ENCODE measurements at places on chromosomes 16 and 17.

GRCh38 chr16:19003935-19004334 is 20.2 kb downstream of the TMC7 start:
- DNase-seq = no peak

DNA sequence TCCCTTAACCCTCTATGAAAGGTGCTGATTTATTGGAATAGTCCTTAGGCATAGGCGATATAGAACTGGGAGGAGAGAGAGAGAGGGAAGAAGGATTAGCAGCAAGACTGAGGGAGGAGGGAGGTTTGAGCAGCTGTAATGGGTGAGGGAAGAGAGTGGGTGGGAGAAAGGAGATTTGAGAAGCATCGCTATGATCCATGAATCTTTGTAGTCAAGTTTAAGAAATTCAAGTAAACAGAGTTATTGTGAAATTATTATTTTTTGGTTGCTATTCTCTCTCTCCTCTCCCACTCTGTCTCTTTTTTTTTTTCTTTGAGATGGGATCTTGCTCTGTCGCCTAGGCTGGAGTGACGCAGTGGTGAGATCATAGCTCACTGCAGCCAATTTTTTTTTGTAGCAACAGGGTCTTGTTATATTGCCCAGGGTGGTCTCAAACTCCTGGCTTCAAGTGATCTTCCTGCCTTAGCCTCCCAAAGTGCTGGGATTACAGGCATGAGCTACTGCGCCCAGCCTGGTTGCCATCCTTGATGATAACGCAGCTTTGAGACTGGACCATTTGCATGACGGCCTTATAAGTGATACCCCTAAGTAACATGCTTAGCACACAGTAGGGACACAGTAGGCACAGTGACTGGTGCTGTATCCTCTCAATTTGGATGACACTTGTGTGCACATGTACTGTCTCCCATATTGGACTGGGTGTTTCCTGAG is 21.0 kb upstream of the TNS4 start:
- no peak for DNase-seq

GRCh38 chr16:77496934-77497333 is 62.1 kb upstream of the ADAMTS18 start:
- DNase-seq = no peak

- DNase-seq = no peak
Measured at GRCh38 chr17:80361495-80362220, 53.3 kb upstream of the ENDOV start.

DNA sequence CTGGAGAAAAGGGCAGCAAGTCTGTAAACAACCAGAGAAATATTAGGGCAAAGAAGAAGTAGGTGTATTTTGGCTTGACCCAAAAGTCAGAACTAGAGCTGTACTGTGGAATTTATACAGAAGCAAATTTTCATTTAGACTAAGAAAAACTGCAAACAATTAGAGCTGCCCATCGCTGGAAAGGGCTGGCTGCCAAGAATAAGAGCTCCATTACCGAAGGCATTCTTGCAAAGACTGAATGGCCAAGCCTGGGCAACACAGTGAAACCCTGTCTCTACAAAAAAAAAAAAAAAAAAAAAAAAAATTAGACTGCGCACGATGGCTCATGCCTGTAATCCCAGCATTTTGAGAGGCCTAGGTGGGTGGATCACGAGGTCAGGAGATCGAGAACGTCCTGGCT is 53.9 kb upstream of the TMC5 start:
- DNase-seq = no peak

DNA sequence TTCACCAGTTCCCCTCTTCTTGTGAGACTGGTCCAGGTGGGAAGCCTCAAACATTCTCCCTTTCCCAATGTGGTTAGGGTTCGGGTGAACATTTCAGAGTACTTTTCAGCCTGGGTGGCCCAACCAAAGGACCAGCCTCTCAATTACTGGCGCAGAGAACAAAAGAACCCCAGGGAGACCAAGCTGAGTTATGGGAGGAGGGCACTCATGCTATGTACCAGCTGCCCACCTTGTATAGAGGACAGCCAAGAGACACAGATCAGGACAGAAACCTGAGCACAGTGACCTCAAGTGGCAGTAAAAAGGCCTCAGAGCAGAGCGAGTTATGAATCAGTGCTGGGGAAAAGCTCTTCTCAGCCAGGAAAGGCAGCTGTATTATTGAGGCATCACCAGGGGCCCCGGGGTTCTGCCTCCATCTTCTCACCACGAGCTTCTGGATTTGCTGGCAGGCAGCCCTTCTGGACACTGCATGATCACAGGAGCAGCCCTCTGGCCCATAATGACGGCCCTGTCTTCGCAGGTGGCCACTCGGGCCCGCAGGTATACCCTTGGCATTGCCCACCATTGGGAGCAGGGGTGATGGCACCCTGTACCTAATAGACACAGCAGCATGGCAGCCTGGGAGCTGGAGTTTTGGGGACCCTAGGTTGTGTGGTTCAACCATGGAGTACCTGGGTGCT is 3.8 kb downstream of the G6PC3 start:
- no peak for DNase-seq

DNA sequence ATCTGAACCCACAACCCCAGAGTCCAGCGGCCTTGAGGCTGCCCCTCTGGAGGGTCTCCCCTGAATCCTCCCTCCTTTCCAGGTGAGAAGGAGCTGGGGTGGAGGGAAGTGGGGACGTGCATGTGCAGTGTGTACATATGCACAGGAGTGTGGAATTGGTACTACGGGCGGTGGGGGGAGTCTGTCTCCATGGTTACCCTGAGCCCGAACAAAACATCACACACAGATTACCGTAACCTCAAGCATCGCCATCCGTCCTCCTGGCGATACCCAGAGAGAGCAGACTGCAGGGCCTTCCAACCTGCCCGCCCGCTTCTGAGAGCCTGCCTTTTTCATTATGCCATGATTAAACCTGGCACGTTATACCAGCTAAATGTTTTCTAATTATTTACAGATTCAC is 25.1 kb downstream of the GSG1L start:
- no peak for DNase-seq

DNA sequence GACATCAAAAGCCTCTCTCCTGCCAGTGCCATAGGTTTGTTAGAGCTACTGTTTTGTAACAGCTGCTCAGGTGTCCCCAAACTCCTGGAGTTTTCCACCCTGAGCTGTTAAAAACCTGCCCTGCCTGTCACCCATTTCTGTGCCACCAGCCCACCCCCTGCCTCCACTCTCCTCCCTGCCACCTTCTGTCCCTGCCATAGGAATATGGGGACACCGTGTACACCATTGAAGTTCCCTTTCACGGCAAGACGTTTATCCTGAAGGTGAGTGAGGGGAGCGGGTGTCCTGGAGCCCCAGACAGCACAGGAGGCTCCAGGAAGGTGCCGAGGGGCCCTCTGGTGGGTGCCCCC is 5.2 kb upstream of the TCAP start:
- no peak for DNase-seq

- no peak for DNase-seq
Measured at GRCh38 chr17:57644326-57644725, 100.8 kb downstream of the CCDC182 start.

DNA sequence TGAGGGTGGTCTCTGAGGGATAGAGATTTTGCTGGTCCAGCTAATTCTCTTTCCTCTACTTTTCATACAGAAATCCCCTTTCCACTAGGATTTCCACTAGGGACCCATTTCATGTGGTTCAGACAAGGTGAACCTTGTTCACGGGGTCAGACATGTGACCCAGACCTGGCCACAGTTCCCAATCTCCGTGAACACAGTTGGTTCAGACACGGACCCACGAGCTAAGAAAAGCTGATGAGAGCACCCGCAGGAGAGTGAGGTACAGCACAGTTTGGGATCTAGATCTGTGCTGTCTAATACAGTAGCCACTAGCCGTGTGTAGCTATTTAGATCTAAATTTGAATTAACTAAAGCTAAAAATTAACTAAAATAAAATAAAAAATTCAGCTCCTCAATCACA is 88.1 kb downstream of the AXIN2 start:
- DNase-seq = no peak

- DNase-seq = no peak
Measured at GRCh38 chr16:13559624-13560023, 360.3 kb upstream of the ERCC4 start.

GRCh38 chr17:69084911-69085310 is 24.2 kb upstream of the ABCA9 start:
- no peak for DNase-seq

All from GM20000 (cell line).